Activated CD4-positive, alpha-beta T cell treated with anti-CD3 and anti-CD28 coated beads, Interleukin-2, amount 50 U/mL, for 16 hours (primary cell): ENCODE measurements at places on chromosomes 2 and 18.

- no peak for DNase-seq
These were observed 99.4 kb upstream of the PPP1CB start for GRCh38 chr2:28652217-28652616.

DNA sequence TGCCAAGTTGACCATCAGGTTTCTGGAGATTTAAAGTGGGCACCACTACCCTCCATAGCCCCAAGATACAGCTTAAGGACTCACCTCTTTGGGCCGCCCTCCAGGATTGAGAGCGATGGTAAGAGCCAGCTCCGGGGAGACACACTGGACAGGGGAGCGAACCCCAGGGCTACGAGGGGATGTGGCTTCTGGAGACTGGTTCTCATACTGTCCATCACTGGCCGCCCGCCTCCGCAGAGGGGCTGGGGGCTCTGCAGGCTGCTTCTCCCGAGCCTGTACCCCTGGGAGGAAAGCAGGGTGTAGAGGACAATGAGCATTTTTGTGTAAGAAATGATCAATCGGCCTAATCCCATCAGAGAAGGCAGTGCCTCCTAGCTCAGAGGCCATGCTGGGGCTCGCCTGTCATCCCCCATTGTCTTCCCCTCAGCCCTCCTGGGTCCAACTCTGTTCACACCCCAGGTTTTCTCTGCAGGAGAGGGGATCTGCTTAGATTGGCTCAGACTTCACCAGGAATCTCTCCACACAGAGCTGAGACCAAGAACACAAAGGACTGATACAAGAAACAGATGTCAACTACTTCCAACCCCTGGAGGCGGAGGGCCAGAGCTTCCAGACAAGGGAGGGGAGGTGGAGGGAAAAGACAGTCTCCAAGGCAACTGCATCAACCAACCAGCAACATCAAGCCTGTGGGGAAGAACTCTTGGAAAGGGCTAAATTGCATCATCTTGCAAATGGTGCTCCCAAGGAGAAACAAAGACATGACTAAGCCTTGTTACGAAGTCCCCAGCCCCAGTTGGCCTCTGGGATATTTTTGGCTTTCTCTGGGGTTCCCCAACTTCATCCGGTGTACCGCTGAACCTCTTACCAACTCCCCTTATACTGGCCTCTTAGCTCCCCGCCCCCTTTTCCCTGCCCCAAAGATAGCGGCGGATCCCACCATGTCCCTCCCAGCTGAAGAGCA lies 166.6 kb downstream of the TNS1 start:
- no peak for DNase-seq

DNA sequence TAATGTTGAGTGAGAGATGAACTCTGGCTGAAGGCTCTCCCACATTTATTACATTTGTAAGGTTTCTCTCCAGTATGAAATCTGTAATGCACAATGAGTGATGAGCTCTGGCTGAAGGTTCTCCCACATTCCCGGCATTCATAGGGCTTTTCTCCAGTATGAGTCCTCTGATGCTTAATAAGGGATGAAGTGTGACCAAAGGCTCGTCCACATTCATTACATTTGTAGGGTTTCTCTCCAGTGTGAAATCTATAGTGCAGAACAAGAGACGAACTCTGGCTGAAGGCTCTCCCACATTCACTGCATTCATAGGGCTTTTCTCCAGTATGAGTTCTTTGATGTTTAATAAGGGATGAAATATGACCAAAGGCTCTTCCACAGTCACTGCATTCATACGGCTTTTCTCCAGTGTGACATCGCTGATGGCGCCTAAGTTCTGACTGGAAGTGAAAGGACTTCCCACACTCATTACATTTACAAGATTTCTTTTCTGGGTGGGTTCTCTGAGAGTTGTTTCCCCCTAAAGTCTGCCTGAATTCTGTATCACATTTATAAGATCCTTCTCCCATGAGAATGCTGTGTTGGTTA lies 10.2 kb downstream of the ZNF514 start:
- DNase-seq: no peak

DNA sequence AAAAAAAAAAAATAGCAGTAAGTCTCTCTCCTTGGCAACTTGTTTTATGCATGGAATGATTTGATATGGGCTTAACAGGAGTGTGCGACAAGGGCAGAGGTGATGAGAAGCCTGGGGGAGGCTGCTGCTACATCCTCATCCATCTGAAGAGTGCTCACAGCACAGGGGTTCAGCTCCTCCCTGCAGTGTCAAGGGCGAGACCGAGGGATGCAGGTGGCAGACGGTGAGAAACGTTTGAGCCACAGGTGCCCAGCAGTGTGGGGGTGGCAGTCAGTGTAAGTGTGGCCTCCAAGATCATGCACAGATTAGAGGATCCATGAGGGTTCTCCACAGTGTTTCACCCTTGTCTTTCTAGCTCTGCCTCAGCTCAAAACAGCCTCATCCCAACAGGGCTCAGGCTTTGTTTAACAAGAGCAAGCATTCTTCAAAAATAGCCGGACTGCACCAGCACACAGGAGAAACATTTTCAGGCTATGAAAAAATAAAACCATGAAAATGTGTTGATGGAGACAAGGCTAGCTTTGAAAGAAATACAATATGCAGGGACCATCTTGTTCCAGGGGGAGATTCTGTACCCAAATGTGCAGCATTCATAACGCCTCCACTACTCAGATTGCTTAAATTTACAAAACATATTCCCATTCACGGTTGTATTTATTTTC lies 324.5 kb upstream of the MYT1L start:
- DNase-seq: no peak

DNA sequence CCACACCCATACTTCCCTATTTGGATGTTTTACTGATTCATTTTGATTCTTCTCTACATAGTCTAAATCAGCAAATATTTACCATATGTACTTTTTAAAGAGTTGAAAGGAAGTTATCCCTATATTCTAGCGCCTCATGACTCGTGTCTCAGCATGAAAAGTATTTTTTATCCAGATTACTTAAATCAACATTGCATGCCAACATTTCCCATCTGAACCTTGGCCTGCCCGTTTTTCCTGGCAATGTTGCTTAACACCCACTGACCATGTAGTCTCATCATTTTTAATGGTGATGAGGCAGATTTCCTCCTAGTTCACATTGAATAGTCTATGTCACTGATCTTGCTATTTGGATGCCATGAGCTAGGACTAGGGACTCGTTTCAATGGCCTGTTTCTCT lies 13.2 kb upstream of the SCYGR5 start:
- no peak for DNase-seq

DNA sequence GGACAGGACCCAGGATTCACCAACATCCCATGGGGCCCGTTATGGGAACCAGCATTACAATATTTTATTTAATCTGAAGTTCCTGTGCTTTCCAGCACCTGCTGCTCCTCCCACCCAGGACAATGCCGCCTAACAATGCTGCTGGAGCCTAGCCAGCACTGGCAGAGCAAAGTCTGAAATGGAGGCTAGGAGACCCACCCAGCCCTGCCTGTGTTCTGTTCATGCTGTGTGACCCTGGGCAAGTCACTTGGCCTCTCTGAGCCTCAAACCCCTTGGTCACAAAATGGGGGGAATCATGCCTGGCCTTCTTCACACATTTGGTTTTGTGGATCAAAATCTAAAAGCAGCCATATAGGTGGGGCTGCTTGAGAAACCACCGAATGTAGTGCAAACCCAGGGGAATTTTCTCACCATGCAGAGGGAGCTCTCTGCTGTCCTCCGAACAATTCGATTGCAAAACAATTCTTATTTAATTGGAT lies 38.5 kb upstream of the ODC1 start:
- DNase-seq: no peak
